Nephron progenitor cell (in vitro differentiated cells): ENCODE measurements at places on chromosomes 13 and 19.

DNA sequence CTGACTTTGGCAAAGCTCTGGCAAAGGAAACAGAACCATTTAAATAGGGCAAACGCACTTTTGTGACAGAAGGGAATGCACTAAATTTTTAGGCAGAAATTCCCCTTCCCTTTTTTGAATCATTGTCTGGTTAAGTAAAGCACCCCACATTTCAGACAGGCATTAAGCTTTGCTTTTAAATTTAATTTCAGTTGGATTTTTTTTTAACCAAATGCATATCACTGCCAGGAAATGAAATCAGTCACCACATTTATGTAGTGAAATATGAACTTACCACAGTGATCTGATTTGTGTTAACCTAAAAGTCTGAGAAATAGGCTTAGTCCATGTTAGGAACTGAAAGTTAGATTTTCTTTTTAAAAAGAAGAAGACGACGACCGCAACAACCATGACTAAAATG, 10.8 kb downstream of the GPR183 start:
- DNase-seq, result no peak

- no peak for DNase-seq
Measured at GRCh38 chr19:18108897-18109296, 11.3 kb downstream of the MAST3 start.

DNA sequence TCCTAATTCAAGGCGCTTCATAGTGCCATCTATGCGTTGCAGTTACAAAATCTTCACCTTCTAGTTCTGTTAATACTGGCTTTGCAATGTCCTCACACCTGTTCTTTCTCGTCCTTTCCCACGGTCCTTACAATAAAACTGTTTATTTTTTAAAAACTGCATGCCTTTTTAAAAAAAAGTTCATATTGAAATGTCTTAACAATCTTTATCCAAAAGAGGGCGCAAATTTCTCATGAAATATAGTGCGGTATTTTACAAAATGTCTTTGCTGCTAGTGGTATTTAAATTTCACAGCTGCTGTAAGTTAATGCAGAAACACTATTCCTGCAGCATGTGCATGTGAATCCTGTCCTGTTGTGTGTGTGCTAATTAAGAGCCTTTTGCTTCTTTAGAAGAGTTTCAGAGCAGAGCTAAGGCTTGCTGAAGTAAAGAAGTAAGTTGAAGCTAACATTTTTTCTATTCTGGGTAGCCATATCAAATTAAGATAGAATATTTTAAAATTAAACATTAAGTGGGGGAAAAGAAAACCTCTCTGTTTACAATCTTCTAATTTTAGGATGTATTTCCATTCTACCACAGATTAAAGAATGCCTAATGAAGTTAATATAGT, 15.8 kb upstream of the CLDN10 start:
- no peak for DNase-seq

- DNase-seq, result no peak
Measured at GRCh38 chr19:36030264-36031148, 2.2 kb downstream of the CLIP3 start.

GRCh38 chr19:4431808-4432674, 25.6 kb downstream of the UBXN6 start:
- DNase-seq, result no peak

- DNase-seq, result no peak
Measured at GRCh38 chr13:41345914-41346589, 35.0 kb downstream of the NAA16 start.

DNA sequence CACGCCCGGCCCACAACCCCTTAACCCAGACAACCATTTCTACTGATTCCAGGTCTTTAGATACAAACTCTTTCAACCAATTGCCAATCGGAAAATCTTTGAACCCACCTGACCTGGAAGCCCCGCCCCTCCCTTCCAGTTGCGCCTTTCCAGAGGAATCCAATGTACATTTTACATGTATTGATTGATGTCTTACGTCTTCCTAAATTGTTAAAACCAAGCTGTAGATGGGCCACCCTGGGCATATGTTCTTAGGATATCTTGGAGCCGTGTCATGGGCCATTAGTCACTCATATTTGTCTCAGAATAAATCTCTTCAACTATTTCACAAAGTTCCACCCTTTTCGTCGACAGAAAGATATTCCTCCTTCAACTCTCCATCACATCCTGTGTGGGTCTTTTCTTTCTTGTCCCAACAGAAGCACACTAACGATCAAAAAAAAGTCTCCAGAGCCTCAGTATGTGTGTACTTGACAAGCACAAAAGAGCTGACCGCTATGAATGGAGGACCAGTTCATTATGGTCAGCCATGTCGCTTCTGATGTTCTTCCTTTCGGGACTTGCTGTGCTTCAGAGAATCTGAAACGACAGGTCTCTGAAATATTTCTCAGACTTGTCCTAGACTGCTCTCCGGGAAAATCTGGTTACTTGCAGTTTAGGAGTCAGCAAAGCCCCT, 601 bp upstream of the ZNF749 start:
- DNase-seq, result no peak

DNA sequence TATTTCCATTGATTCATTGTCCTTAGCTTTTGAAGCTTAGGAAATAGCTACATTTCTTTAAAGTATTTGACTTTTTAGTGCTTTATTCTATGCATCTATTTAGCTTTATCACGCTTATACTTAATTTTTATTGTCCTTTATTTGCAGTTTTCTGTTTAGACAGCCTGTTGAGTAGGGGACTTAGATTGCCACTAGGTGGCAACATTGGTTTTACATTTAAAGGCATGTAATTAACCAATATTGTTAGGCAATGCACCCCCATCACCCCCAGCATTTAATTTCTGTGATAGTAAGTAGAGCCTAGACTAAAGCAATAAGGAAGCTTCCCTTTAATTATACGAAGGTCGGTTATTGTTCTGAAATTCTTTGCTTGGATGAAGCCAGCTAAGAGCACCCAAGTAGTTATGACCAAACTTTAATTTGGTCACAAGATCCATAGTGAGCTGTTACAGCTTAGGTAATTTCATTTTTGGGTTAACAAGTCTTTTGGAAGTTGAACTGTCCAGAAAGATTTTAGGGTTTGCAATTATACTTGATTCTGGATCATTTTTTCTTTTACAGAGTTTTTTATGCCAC, 36.5 kb downstream of the B3GLCT start:
- no peak for DNase-seq

- no peak for DNase-seq
Measured at GRCh38 chr19:35216016-35216832, 12.3 kb downstream of the FAM187B start.

GRCh38 chr19:29446361-29446760, 79.4 kb upstream of the VSTM2B start:
- no peak for DNase-seq

GRCh38 chr13:28707629-28708427, 10.9 kb downstream of the SLC46A3 start:
- DNase-seq, result no peak
